ENCODE measurements at places on chromosomes 4 and X. TPM values are rescaled to one million over a fixed set of nuclear protein-coding genes. Genes with fewer than 3 reads are reported as not detected.

- DNase-seq, result no peak
Observed at GRCh38 chr4:115126491-115126890, 13.1 kb upstream of the NDST4 start.

DNA sequence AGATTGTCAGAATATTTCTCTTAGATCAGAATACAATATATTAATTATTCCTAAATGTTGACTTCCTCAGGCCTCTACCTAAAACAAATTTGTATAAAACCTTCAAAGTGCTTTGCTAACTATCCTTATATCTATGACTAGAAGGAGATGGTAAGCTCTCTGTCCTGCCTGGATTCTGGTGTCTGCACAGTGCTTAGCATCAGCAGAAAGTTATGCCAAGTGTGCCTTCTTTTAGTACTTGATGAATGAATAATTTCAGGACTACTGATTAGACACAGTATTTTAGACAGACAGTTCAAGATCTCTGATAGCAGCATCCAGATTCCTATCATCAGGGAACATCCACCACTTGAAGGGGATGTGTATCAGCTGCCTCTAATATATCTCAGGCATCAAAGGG is 242.4 kb upstream of the TLL1 start:
- no peak for DNase-seq

DNA sequence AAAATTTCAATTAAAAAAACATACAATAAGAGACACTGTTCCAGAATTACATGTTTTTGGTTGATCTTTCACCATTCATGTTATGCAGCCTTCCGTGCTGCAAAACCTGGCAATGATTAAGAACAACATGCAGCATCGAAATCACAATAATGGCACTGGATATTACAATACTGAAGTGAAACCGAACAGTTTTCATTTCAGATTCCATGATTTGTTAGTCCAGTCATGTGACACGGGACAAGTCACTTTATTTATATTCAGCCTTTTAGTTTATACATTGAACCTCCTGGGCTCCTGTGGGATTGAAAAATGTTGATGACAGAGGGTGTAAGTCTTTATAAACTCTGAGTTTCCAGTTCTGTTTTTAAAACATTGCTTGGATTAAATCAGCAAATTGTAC is 142.5 kb upstream of the TTC29 start:
- DNase-seq, result no peak

- DNase-seq, result no peak
Observed at GRCh38 chr4:98203332-98204235, 57.6 kb upstream of the RAP1GDS1 start.

- no peak for DNase-seq
Observed at GRCh38 chr4:186536285-186536684, 19.1 kb downstream of the MTNR1A start.

DNA sequence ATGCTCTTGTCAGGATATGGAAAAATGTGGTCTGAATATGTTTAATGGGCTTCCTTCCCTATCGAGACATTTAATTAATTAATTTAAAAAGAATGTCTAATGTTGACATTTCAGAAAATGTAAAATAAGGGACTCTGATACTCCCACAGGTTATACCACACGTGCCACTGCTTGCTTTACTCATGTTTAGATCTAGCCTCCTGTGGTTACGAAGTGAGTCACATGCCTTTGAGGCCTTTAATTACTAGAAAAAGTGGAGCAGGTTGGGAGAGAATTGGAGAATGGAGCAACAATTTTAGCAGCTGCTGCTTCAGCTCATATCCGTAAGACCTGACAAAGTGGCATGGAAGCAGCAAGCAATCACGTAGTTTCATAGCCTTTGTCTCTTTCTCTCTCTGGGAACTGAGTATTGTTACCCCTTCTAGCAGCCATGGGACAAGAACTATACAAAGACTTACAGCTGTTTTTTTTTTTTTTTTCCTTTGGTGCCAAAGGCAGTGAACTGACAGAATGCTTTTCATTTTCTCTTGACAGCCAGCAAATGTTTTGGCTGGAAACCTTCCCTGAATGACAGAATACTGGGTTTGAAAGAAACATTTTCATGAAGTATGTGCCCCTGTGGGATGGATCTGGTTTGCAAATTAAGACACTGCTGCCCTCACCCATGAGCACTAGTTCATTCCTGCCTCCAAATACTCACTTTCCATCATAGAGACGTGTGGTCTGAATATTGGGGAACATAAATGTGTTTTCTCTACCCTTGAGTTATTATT is 355.1 kb upstream of the PABPC5 start:
- no peak for DNase-seq

GRCh38 chrX:42823443-42823842 is 45.5 kb upstream of the PPP1R2C start:
- DNase-seq, result no peak

DNA sequence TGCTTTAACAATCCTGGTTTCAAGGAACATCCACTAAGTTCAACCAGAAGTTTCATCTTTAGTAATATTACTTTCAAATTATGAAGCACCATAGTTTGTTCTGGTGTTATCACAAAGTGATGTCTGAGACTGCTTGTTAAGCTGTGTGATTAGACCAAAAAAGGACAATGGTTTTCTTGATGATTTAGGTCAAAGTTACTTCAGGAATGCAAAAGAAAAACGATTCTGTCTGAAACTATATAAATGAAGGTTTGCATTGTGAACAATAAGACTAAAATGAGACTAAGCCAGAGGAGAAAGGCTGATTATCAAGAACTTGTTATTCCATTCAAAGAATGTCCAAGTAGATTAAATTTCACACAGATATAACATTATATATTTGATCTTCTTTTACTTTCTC is 122.4 kb upstream of the ETNPPL start:
- DNase-seq, result no peak

GRCh38 chr4:186699881-186700397 is 23.7 kb downstream of the FAT1 start:
- no peak for DNase-seq

- DNase-seq, result no peak
Observed at GRCh38 chrX:139167282-139167681, 363.3 kb upstream of the F9 start.

- no peak for DNase-seq
Observed at GRCh38 chr4:182648766-182649165, 268.4 kb downstream of the DCTD start.

DNA sequence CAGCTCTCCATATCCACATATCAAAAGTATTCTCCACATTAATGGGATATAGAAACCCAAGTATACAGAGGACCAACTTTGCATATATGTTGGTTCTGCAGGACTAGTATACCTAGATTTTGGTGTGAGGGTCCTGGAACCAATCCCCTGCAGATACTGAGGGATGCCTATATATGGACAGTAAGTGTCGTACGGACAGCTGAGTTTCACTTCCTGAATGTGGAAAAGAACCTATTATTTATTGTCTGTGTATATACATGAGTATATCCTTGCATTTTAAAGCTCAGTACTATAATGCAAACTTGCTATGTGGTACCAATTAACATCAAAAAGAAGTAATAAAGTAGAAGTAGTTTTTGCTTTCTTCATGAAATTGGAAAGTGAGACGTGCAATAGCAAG is 101.9 kb downstream of the FBXW7 start:
- no peak for DNase-seq

DNA sequence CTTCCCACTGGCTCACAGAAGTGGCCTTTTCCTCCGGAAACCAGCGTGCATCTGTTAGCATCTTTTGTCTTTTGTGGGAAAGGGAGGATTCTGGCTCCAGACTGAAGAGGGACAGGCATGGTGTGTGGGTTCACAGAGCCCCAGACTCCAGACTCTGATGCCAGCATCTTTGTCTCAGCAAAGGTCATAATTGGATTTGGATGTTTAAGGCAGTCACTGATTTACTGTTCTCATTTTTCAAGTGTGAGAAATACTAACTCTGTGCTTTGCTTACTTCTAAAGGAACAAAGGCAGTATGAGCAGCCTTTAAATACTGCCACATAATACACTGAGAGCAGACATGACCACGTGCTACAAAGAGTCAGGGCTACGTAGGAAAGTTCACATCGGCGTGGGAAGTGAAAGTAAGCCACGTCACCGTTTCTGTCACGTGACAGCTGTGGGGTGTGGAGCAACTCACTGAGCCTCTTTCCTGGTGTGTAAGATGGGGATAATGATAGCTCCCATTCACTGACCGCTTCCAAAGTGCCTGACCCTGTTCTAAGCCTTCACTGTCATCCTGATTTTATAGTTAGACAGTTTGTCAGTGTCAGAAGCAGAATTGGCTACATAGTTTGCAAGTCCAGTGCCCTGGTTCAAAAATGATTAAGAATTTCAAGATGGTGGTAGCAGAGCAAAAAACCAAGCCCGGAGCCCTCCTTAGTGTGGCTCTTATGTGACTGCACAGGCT is 24.8 kb upstream of the TMSB4X start:
- DNase-seq, result peak; percentile 78

GRCh38 chr4:173448103-173448502 is 49.2 kb upstream of the SCRG1 start:
- DNase-seq, result no peak

DNA sequence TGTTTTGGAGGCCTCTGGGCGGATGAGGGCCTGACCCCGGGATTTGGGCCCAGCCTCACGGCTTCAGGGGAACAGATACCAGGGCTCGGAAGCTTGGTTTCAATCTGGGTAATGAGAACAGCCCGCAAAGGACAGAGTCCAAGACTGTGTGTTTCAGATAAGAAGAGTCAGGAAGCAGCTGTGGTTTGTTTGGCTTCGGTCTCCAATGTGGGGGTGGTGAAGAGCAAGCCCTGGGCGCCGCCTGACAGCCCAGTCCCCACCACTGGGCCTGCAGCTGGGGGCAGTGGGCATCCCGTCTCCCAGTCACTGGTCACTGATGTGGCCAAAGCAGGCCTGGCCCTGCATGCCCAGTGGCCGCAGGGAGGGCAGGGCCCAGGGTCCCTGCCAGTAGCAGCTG is 9.1 kb downstream of the WFS1 start:
- no peak for DNase-seq

GRCh38 chr4:621296-622070 is 3.9 kb upstream of the PDE6B start:
- DNase-seq, result no peak

DNA sequence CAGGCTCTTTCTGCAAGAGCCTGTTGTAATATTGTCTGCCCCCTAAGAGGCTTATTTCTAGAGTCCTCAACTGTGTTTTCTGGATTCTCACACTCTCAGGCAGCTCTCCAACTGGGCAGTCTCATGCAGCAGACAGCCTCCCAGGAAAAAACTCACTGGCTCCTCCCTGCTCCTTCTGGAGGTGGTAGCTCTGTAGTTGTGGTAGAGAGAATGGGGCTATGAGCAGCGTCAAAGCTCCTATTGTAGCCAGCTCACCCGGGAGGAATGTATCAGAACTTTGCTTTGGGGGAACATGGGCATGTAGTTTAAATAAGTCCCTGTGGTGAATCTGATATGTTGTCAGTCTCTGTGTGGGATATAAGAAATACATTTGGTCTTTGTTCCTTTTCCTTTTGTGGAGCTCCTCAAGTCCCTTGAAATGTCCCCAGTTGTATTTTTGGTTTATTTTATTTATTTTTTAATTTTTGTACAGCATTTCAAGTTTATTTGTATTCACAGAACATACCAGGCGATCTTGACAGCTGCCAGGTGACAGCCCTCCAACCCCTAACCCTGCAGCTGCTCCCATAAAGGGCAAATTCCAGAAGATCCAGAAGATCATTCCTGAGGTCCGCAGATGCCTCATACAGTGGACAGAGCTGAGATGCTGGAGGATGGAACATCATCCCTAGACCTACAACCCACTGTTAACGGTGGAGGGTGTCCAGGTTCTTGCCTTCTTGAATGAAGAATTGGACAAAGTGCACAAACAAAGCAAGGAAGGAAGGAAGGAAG is 45.7 kb downstream of the TRIM61 start:
- no peak for DNase-seq

- DNase-seq, result no peak
Observed at GRCh38 chr4:24243641-24244040, 340.7 kb downstream of the DHX15 start.

- DNase-seq, result no peak
Observed at GRCh38 chr4:173411106-173411693, 12.3 kb upstream of the SCRG1 start.

GRCh38 chrX:39626749-39627148 is 471.0 kb downstream of the BCOR start:
- no peak for DNase-seq

GRCh38 chrX:74911494-74911893 is 13.8 kb downstream of the NEXMIF start:
- DNase-seq, result no peak

DNA sequence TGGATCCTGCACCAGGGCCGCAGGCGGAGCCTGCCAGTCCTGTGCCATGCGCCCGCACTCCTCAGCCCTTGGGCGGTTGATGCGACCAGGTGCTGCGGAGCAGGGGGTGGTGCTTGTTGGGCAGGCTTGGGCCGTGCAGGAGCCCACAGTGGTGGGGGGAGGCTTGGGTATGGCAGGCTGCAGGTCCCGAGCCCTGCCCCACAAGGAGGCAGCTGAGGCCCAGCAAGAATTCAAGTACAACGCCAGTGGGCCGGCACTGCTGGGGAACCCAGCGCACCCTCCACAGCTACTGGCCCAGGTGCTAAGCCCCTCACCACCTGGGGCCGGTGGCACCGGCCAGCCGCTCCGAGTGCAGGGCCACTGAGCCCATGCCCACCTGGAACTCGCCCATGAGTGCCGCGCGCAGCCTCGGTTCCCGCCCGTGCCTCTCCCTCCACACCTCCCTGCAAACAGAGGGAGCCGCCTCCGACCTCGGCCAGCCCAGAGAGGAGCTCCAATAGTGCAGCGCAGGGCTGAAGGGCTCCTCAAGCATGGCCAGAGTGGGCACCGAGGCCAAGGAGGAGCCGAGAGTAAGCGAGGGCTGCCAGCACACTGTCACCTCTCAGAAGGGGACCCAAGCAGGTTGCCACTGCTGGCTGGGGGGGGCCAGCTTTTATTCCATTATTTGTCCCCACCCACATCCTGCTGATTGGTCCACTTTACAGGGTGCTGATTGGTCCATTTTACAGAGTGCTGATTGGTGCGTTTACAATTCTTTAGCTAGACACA is 339.0 kb upstream of the KLF3 start:
- no peak for DNase-seq

DNA sequence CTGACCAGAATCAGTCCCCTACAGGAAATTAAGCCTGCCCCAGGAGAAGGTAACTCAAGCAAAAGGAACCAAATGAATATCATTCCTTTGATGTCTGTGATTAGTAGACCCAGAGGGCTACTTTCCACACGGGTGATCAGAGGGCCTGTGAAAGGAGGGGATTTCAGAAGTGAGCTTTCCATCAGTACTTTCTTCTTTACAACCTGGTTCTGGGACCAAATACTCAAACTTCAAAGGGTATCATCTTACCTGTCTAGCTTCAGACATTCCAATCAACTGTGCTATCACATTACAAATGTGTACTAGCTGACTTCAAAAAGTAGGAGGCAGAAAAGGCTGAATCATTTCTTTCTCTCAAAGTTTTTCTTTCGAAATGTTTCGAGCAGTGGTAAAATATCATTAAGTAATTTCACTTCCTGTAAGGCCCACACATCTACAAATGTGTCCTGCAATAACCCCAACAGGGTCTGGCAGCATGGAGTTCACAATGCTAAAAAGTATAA is 23.9 kb downstream of the ACSL4 start:
- DNase-seq, result no peak

- no peak for DNase-seq
Observed at GRCh38 chr4:86848732-86849619, at the start of gene SLC10A6. TSS of gene SLC10A6 (minus strand) at chr4:86849384. CDS start at chr4:86849115, 269 bp downstream.

GRCh38 chr4:145679991-145680455 is at the start of gene C4orf51:
TSS of gene C4orf51 (plus strand) at chr4:145680146. CDS start at chr4:145680204, 58 bp downstream.
- no peak for DNase-seq

Gene TMPRSS11B
- 0.05 TPM for total RNA-seq

Gene TMPRSS11D
- total RNA-seq, result 0.05 TPM

Gene SCOC
- total RNA-seq, result 28.0 TPM

Gene VCX2
- not detected for total RNA-seq

Gene ZFP92
- 0.19 TPM for total RNA-seq

Gene GAGE1
- not detected for total RNA-seq

Gene FAM47A
- total RNA-seq, result not detected

Gene ANXA3
- total RNA-seq, result 13.4 TPM

Gene DAPP1
- 24.4 TPM for total RNA-seq

All from thymus (tissue), 14 donors.